ENCODE measurements at places on chromosomes 5 and 9.
A peak's percentile ranks its signal among the peaks of the same experiment; 100 is the strongest.

- DNase-seq = no peak
Observed at GRCh38 chr9:93898502-93899426, 56.4 kb downstream of the BARX1 start.

GRCh38 chr5:67182301-67182790, 14.3 kb downstream of the CD180 start:
- DNase-seq = peak; percentile 21

- no peak for DNase-seq
Observed at GRCh38 chr5:88743231-88743834, 139.7 kb downstream of the MEF2C start.

GRCh38 chr5:105730982-105731381, 1939.8 kb downstream of the EFNA5 start:
- no peak for DNase-seq

GRCh38 chr5:68147659-68148058, 67.9 kb upstream of the PIK3R1 start:
- DNase-seq = no peak

DNA sequence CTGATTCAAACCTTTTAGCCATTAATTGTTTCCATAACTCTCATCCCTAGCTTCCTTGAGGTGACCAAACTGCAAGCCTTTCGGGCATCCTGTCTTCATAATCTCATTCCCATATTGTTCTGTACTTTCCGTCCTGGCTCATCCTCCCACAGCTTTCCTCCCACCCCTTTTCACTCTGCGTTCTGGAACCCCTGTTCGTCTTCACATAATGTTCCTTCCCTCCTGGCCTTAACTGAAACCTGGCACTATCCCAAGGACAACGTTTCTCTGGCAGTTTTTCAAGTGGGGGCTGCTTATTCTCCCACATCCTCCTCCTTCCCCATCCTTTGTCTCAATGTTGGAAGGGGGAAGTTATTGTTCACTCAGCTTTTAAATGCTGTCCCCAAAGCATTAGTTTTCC, 1.5 kb downstream of the ZNF189 start:
- DNase-seq = no peak

DNA sequence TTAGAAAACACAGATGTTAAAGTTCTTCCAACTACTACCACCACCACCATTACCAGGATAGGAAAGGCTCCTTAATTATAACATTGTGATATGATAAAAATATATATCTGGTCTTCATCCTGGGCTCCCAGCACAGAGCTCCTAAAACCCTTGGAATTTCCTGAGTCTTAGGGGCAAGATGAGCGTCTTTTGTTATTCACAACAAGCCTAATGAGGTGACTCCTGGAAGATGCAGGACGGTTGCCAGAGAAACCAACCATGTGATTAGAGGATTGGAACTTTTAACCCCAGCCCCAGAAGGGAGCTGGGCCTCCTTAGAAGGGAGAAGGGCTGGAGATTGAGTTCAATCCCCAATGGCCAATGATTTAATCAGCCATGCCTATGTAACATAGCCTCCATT, 148.0 kb upstream of the ADRA1B start:
- DNase-seq = no peak

DNA sequence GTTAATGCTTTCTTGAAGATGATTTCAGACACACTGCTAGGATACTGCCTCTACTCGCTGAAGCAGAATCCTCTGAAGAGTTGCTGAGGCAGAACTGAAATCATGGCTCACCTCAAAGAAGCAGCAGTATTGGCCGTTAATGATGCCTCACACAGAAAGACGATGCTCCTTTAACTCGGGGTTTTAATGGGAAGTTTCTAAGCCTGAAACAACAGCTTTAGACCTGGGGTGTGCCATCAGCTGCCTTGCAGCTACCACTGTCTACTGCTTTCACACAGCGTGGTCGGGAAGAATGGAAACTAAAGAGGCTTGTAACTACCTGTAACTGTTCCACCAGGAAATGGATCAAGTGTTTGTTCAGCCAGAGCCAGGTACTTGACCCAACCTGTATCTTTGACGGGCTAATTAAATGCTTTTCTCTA, at the start of gene CTXN3:
Gene CTXN3 (plus strand): TSS at position 65 of the 422 bp plus-strand sequence. CDS start 8,440 bp downstream, outside the sequence.
- DNase-seq = no peak
